Stimulated activated CD8-positive, alpha-beta memory T cell treated with anti-CD3 and anti-CD28 coated beads, Interleukin-7, amount 100 ng/mL, for 4 hours (primary cell): ENCODE measurements at places on chromosomes 13 and 19.

GRCh38 chr13:79673310-79673992 lies 192.5 kb downstream of the NDFIP2 start:
- DNase-seq, result no peak

GRCh38 chr13:95388420-95389079 lies 87.3 kb upstream of the ABCC4 start:
- DNase-seq, result no peak

DNA sequence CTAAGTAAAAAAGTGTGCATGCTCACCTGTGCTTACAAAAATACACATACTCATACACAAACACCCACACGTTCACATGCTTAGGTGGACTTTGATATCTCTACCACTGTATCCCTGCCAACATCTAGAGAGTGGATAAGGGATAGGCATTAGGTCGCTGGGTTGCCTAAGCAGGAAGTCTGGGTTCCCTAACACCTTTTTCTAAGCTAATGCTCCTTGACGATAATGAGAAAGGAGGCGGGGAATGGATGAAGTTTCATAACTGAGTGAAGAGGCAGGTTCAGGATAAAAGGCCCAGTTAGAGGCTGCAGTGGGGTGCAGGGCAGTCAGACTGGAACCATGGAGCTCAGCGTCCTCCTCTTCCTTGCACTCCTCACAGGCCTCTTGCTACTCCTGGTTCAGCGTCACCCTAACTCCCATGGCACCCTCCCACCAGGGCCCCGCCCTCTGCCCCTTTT lies 41.9 kb upstream of the CYP2A7 start:
- DNase-seq, result no peak

GRCh38 chr19:38273499-38273898 lies 9.1 kb downstream of the SPINT2 start:
- DNase-seq, result no peak

DNA sequence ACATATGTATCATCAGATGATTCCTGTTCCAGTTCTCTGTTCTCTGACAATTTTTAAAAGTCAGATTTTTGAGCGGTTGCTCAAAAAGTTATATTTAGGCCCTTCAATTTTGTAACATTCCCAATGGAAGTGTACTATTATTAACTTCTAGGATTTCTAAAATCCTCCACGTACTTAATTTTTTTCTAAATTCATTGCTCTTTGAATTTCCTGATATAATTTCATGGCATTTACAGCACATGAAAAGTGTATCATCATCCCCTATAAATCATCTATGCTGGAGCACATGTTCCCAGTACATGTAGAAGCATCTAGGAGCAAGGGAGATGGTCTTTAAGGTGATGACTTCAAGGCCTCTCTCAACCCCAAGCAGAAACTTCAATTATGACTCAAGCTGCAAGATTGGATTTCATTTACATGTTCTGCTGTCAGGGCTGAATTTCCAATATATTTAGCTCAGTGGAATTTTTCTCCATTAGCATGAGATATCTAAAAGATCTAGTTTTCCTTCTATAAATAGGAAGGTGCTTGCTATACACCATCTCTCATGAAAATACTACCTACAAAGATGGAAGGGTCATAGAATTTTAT lies 392.8 kb upstream of the MIR17HG start:
- no peak for DNase-seq

DNA sequence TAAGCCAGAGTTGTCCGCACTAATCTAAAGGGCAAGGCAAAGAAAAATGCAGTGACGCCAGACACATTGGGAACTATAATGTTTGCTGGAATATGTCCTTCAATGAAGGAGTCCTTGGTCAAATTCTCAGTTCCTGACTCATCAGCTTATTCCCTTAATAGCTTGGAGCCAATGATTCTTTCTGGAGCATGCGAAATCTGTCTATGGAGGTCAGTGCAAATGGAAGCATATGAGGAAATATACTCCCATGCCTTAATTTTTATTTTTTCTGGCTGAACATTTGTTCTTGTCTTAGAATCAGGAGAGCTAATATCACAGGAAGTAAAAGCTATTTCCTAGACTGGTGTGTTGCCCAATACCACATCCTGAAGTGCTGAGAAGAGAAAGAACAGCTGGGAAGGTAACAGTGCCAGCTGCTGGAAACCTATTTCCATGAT lies 289.8 kb upstream of the SPRY2 start:
- no peak for DNase-seq

DNA sequence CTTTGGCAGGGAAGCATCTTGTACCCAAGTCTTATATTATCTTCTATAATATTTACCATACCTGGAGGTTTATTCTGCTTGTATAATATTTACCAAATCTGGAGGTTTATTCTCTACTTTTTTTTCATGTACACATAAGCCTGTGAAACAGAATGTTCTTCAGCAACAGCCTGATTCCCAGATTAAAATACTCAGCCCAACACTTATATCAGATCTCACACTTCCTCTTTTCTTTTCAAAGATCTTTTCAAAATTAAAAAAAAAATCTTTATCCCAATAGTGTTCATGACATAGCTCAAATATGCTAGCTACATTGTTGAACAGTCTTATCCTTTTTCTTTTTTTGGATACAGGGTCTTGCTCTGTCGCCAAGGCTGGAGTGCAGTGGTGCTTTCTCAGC lies 300.7 kb downstream of the LMO7 start:
- no peak for DNase-seq

DNA sequence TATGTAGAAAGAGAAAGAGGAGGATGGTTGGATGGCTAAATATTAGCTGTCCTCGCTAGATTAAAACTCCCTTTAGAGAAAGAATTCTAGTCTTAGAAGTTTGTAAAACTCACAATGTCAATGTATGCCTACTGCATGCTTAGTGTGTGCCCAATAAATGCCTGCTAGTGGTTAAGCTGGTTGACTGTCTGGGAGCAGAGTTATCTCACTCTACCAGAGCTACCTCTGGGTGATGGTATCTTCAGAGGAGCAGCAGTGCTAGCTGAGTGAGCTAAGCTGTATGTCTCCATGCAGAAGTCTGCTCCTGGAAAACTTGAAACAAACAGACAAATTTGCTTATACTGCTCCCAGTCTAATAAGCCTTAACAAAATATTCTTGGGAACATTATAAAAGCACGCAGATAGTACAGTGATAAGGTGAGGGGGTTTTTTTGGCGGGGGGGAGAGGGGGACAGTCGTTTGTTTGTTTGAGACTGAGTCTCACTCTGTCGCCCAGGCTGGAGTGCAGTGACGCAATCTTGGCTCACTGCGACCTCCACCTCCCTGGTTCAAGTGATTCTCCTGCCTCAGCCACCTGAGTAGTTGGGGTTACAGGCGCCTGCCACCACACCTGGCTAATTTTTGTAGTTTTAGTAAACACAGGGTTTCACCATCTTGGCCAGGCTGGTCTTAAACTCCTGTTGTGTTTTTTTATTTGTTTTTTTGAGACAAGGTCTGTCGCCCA lies 202.8 kb upstream of the TSC22D1 start:
- no peak for DNase-seq

DNA sequence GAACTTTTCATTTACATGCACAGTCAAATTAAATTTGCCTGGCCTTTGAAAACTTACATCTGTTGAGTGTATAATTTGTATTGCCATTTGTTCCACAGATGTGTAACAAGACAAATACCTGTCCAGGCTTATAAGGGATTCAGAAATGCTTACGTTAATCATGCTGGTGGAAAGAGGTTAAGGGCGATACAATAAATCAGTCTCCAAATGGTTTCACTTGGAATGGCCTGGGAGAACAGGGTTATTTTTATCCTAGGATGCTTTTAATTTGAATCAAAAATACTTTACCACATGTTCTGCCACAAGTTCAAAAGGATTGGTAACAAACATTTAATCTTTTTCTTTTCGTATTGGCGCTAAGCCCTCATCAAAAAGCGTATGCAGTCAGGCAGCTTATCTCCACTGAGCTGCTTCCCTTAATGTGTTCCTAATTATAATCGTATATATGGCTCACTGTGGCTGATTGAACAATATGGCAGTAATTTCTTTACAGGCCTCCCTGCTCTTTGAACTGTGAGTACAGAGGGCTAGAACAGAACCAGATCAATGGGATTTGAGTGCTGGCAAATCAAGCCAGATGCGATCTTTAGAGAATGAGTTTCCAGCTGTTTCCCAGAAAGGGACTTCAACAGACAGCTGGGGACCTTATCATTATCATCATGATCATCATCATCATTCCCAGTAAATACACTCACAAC lies 425.7 kb downstream of the SPRY2 start:
- DNase-seq, result no peak

GRCh38 chr13:20702915-20703779 lies at the start of gene IL17D:
IL17D (plus strand) TSS chr13:20703699; CDS start chr13:20704002, 303 bp downstream.
- DNase-seq, result peak; percentile 14

GRCh38 chr19:17824339-17824738 lies 3.0 kb upstream of the INSL3 start:
- no peak for DNase-seq

DNA sequence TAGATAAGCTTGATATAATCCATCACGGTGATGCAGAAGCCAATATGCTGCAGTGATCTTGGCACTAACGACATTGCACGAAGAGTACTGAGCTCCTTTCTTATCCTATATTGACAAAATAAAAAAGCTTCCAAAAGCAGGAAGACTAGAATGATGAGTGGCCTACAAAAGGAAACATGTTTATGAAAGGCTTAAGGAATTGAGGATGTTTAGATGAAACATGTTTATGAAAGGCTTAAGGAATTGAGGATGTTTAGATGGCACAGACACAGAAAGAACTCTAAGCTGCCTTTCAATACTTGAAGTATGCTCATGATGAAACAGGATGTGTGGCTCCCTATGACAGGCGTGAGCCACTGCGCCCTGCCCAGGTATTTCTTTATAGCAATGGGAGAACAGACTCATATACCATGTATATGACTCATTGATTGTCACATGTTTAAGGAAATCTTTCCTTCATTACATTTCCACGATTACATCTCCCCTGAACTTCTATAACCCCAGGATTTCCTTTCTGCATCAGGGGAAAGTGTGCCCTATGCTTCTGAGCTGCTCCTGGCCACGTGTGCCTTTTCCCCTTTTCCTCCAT lies 690.8 kb upstream of the ARGLU1 start:
- no peak for DNase-seq

- no peak for DNase-seq
Observed at GRCh38 chr19:3669082-3669946, 31.0 kb downstream of the PIP5K1C start.

GRCh38 chr19:10195199-10195519 lies 406 bp upstream of the DNMT1 start:
- no peak for DNase-seq
